IPS-NIHi11 (cell line): ENCODE measurements at places on chromosomes 5 and 9.

DNA sequence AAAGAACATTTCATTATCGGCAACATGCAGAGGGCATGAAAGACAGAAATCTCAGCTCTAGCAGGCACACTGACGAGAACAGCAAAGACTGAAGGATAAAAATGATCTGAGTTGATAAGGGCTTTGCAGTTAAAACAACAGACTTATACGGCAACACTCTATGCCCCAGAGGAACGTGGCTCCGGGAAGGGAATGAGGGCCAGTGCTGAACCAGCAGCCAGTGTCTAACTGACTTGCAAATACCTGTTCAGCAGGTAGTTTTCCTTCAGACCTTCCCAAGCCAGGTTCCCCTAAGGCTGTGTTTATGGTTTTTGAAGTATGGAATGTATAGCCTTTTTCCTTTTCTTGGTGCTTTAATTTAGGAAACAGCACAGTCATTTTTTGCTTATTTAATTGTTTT is 121.3 kb upstream of the CDH18 start:
- no peak for DNase-seq

- DNase-seq: no peak
Measured at GRCh38 chr5:129074903-129075302, 19.6 kb upstream of the ISOC1 start.

DNA sequence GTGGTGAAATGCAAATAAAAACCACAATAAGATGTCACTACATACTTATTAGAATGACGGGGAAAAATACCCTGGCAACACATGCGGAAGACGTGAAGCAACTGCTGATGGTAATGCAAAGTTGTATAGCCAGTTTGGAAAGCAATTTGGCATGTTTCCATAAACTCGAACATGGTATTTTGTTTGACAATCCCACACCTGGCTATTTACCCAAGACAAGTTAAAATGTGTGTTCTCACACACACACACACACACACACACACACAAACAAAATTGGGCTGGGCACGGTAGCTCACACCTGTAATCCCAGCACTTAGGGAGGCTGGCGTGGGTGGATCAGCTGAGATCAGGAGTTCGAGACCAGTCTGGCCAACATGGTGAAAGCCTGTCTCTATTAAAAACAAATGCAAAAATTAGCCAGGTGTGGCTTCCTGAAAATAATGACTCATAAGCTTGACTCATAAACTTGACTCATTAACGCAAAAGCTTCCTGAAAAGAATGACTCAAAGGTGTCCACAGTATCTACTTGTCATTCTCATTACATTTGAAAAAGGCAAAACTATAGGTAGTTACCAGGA is 456.5 kb downstream of the CDH18 start:
- DNase-seq: no peak

- no peak for DNase-seq
Measured at GRCh38 chr5:7808998-7809397, 41.9 kb downstream of the CFAP90 start.

GRCh38 chr5:165837286-165837685 is 2331.9 kb downstream of the MAT2B start:
- DNase-seq: no peak

GRCh38 chr5:61670941-61671340 is 338.9 kb downstream of the ZSWIM6 start:
- DNase-seq: no peak

DNA sequence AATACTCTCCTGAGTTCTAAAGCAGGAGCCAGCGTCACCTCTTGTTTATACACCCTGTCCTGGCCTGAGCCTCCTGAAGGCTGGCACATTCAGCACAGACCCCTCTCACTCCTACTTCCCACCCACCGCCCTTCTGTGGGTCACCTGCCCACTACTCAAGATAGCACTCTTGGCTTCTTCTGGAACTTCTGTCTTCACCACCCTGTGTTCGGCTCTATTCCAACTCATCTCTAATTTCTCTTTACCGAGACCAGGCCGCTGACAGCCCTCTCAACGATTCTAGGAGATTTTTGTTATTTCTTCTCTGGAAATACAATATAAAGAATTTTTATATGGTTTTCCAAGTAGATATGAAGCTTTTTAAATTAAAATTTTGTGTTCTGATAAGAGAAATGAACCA is 57.4 kb downstream of the IRF1 start:
- no peak for DNase-seq

- DNase-seq: no peak
Measured at GRCh38 chr9:76438841-76439588, 20.0 kb upstream of the GCNT1 start.

DNA sequence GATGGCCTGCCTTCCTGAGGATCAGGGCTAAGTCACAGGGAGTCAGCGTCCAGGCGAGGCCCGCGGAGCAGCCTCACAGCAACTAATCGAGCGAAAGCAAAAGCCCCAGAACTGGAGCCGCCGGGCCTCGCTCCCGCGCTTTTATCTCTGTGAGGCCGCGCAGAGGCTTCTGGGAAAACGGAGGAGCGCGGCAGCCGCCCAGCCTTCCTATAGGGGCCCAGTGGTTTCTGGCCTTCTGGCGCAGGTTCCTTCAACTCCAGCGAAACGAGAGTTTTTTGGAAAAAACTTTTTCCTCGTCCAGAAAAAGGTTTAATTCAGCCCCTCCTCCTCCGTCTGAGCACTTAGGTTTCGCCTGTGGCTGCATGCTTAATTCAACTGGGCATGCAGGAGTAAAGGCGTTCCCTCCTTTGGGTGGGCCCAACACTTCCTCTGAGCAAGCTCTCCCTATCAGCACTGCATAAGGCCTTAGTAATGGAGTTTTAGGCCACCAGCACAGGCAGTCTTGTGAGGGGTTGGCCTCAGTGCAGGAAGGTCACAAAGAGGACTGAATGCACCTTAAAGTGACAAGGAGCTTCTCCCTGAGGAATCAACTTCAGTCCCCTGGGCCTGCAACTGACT is at the start of gene MEIKIN:
TSS of gene MEIKIN (minus strand) at position 113 of the 618 bp plus-strand sequence. CDS start 158 bp downstream, outside the sequence.
- no peak for DNase-seq
